ENCODE measurements at places on chromosomes 5 and 9. TPM values are rescaled to one million over a fixed set of nuclear protein-coding genes. Genes with fewer than 3 reads are reported as not detected.

Gene GABBR2
- total RNA-seq: 0.12 TPM

Gene CBY3
- not detected for total RNA-seq

Gene LCN10
- total RNA-seq: not detected

Gene IFNA1
- not detected for total RNA-seq

Gene CCNH
- total RNA-seq: 25.3 TPM

Gene TRPM3
- total RNA-seq: not detected

Gene ZMYND19
- 34.8 TPM for total RNA-seq

Gene FAM163B
- not detected for total RNA-seq

Gene RUSC2
- 107 TPM for total RNA-seq

Gene KCNV2
- not detected for total RNA-seq

- DNase-seq: no peak
- H3K27ac ChIP-seq: peak overlapping the region; percentile 65
- H3K36me3 ChIP-seq: peaks cover 55% of the 10 kb centered on the region
- no peaks in the 10 kb centered on the region for H3K27me3 ChIP-seq
- no peaks in the 10 kb centered on the region for H3K4me1 ChIP-seq
These were observed 14.4 kb upstream of the TPM2 start for GRCh38 chr9:35703906-35704672.

DNA sequence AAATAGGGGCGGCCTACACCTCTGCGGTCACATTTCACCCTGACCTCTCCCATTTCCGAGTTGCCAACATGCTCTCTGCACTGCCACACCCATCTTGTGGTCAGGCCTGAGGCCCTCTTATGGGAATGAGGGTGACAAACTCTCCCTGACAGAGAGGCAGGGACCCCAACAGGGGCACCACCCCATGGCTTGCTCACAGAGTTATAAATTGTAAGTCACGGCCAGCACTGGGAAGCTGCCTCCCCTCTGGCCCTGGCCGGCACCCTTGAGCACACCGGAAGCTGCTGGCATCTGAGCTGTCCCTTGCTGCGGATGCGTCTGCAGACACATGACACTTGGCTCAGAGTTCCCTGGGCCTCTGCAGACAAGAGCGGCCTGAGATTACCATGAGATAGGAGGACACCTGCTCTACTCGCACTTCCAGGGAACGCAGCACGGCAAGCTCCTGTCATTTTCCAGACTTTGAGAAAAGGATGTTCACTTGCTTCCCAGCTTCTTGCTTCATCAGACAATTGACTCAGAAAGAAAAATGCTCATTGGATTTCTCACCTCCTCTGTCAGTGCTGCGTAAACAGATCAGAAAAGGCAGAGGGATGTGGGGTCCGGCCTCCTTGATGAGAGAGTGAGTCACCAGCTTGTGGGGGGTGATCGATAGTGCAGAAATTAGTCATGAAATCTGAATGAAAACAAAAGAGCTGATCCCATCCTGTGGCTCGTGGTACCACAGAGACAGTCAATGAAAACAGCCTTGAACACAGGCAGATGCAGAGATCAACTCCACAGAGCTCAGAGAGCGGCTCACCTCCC, 269.8 kb downstream of the SYK start:
- no peak for DNase-seq
- no peaks in the 10 kb centered on the region for H3K27me3 ChIP-seq
- no peaks in the 10 kb centered on the region for H3K36me3 ChIP-seq
- H3K4me1 ChIP-seq: peaks cover 38% of the 10 kb centered on the region

GRCh38 chr9:132287256-132287760, 67.5 kb downstream of the SETX start:
- H3K27me3 ChIP-seq: no peaks in the 10 kb centered on the region
- DNase-seq: no peak
- H3K4me3 ChIP-seq: no peak overlapping the region
- no peak overlapping the region for H3K27ac ChIP-seq
- peaks cover 15% of the 10 kb centered on the region for H3K36me3 ChIP-seq

DNA sequence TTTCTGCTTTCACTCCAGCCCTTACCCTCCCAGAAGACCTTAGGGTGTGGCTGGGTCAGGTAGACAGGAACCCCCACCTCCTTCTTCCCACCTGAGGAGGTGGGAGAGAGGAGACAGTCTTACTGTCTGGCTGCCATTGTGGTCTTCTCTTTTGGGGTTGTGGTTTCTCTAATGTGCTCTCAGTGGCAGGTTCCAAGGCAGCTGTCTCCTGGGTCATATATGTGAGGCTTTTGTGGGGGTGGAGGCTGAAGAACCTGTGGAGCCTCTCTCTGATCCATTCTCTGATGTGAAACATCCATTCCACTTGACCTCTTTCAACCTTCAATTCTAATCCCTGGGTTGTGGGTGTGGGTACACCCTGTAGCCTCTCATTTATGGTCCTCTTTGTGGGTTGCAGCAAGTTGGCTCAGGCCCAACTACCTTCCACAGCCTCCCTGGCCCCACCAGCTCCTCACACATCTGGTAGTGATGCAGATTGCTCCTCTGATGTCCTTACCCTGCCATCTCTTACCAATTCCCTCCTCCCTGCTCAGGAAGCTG, 118.4 kb downstream of the CEP120 start:
- peaks cover 10% of the 10 kb centered on the region for H3K4me1 ChIP-seq
- H3K36me3 ChIP-seq: peaks cover 4% of the 10 kb centered on the region
- H3K27me3 ChIP-seq: peaks cover 7% of the 10 kb centered on the region
- DNase-seq: no peak
- no peak overlapping the region for H3K4me3 ChIP-seq
- no peak overlapping the region for H3K27ac ChIP-seq

GRCh38 chr5:101532430-101532829, 629.3 kb upstream of the ST8SIA4 start:
- DNase-seq: no peak
- no peak overlapping the region for H3K4me3 ChIP-seq
- H3K27me3 ChIP-seq: no peaks in the 10 kb centered on the region
- no peaks in the 10 kb centered on the region for H3K4me1 ChIP-seq

DNA sequence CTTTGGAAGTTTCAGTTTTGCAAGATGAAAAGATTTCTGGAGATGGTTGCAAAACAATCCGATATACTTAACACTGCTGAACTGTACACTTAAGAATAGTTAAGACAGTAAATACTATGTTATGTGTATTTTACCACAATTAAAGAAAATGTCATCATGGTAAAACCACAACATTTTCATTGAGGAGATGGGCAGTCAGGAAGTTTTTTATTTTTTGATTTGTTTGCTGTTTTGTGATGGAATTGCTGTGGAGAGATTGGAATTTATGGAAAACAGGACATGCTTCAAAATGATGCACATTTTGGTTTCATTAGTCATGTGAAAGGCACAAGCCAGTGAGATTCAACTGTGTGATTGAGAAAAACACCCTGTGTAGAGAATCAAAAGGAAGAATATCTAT, 90.5 kb upstream of the AGXT2 start:
- no peak for DNase-seq
- no peaks in the 10 kb centered on the region for H3K36me3 ChIP-seq
- no peak overlapping the region for H3K27ac ChIP-seq

DNA sequence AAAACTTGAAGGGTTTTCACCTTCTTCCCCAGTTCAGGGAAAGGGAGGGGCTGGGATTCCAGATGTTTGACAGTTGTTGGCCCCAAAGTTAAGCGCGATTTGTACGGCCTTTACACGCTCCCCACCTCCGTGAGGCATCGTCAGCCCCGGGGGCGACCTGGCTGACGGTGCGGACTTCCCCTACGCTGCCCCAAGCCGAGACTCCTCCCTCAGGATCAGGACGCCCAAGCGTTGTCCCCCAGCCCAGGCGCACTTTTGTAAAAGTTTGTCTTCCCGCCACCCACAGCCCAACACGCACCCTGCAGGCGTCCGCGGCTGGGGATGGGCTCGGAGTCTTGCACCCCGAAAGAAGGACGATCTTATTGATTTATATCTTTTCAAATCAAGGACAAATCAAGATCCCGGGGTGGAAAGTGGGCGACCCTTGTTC, 713 bp downstream of the MOB3B start:
- peaks cover 26% of the 10 kb centered on the region for H3K4me1 ChIP-seq
- peak overlapping the region; percentile 88 for H3K4me3 ChIP-seq
- peaks cover 3% of the 10 kb centered on the region for H3K36me3 ChIP-seq
- DNase-seq: no peak

DNA sequence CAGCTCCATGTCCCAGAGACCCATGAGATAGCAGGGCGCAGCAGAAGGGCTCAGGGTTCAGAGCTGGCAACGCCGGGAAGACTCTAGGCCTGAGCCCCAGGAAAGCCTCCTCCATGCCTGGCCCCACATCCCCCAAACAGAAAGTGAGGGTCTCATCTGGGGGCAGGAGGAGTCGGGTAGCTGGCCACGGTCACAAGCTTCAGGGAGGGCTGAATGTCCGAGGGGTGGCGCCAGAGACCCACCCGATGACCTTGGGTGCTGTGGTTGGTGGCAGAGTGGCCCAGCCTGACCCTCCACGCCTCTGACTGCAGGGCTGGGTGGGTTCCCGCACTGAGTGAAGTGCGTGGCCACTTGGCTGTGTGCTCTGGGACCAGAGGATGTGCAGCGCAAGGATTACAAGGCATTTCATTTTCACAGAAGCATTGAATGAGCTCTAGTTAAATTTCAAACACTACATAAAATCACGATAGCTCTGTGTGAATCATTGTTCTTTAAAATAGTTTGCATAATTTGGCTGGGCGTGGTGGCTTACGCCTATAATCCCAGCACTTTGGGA, 3.0 kb downstream of the C8G start:
- H3K36me3 ChIP-seq: no peaks in the 10 kb centered on the region
- H3K27ac ChIP-seq: no peak overlapping the region
- H3K4me1 ChIP-seq: peaks cover 12% of the 10 kb centered on the region
- H3K27me3 ChIP-seq: no peaks in the 10 kb centered on the region

- no peaks in the 10 kb centered on the region for H3K36me3 ChIP-seq
- H3K27ac ChIP-seq: no peak overlapping the region
- no peaks in the 10 kb centered on the region for H3K27me3 ChIP-seq
- DNase-seq: peak; percentile 25
- H3K4me3 ChIP-seq: no peak overlapping the region
These were observed 5.1 kb upstream of the TCOF1 start for GRCh38 chr5:150352244-150353031.

DNA sequence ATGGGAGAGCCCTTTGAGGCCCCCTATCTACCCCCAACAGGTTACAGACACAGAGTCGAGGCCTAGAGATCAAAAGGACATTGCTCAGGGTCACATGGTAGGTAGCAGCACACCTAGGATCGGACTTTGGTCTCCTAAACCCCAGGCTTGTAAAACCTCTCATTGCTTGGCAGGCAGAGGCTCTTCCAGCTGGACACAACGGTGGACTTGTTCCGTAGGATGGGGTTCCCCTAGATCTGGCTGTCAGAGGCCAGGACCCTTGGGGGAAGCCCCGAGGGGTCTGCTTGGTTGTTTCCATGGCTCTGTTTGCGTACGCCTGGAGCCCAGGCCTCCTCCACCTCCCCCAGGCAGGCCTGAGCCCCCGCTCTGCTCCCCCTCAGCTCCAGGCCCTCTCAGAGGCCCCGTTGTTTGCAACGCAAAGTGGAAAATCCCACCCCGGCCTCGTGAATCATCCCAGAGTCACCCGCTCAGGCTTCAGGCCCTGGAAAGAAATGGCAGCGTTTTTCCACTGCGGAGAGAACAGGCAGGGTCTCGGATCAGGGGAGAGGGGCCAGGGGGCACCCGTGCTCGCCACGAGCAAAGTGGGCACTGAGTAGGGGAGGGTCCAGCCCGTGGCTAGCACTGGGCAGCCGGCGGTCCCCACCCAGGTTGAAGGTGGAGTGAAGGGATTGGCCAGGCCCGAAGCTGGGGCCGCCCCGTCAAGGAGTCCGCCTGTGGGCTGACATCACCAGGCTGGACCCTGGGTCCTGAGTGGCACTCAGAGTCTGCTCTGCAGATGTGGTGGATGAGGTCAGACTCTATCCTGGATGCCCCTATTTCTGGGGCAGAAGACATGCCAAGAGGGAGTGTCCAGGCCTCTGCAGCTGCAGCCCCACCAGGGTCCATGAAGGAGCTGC, 19.8 kb downstream of the COL27A1 start:
- peak; percentile 79 for DNase-seq
- peak overlapping the region; percentile 90 for H3K27ac ChIP-seq
- no peaks in the 10 kb centered on the region for H3K27me3 ChIP-seq
- H3K36me3 ChIP-seq: peaks cover 3% of the 10 kb centered on the region
- peaks cover 97% of the 10 kb centered on the region for H3K4me1 ChIP-seq
- H3K4me3 ChIP-seq: no peak overlapping the region

DNA sequence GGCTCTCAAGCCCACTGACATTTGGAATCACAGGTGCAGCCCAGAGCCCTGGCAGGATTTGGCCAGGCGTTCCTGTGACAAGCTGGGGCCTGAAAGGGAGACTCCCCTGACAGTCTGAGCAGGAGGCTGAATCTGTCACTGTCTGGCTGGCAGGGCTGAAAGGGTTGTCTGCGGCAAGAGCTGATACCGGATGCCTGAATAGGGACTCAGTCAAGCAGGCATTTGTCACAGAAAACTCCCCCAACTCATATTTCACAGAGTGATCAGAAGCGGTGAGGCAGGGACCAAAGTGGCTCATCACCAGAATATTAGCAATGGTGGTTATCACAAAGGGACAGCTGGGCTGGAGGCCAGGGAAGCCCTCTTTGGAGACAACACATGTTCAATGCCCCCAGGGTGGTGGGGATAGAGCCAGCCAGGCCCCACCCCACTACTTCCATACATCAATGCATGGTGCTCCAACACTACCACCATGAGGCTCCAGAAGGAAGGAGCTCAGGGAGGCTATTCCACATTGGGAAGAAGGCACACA, 295.5 kb downstream of the DTWD2 start:
- no peak for DNase-seq
- no peak overlapping the region for H3K4me3 ChIP-seq
- peaks cover 2% of the 10 kb centered on the region for H3K4me1 ChIP-seq
- no peak overlapping the region for H3K27ac ChIP-seq

GRCh38 chr5:33688526-33688925, 203.3 kb downstream of the ADAMTS12 start:
- no peak for DNase-seq
- H3K27me3 ChIP-seq: no peaks in the 10 kb centered on the region
- H3K4me1 ChIP-seq: peaks cover 5% of the 10 kb centered on the region
- H3K36me3 ChIP-seq: peaks cover 9% of the 10 kb centered on the region
- no peak overlapping the region for H3K27ac ChIP-seq
- no peak overlapping the region for H3K4me3 ChIP-seq

DNA sequence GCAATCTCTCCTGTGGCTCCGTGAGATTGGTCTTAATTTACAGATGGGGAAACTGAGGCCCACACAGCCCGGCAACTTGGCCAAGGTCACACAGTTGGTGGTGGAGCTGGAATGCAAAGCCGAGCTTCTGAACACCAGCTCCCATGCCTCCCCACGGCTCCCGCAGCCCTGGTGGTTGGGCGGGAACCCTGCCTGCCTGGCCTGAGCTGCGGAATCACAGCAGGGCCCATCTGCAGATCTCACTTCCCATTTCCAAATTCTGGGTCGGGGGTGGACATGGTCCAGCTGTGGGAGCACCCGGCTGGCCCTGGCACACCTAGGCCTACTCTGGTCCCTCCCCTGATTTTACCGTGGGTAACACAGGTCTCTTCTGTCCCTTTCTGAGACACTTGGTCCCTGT, 35.3 kb upstream of the PHYKPL start:
- H3K27me3 ChIP-seq: peaks cover 6% of the 10 kb centered on the region
- H3K36me3 ChIP-seq: no peaks in the 10 kb centered on the region
- no peak overlapping the region for H3K27ac ChIP-seq
- H3K4me3 ChIP-seq: no peak overlapping the region
- no peaks in the 10 kb centered on the region for H3K4me1 ChIP-seq
